CD4-positive, alpha-beta T cell treated with Interleukin-6 at 100 ng/mL for 8 hours (primary cell): ENCODE measurements at places on chromosomes 16 and 17.

DNA sequence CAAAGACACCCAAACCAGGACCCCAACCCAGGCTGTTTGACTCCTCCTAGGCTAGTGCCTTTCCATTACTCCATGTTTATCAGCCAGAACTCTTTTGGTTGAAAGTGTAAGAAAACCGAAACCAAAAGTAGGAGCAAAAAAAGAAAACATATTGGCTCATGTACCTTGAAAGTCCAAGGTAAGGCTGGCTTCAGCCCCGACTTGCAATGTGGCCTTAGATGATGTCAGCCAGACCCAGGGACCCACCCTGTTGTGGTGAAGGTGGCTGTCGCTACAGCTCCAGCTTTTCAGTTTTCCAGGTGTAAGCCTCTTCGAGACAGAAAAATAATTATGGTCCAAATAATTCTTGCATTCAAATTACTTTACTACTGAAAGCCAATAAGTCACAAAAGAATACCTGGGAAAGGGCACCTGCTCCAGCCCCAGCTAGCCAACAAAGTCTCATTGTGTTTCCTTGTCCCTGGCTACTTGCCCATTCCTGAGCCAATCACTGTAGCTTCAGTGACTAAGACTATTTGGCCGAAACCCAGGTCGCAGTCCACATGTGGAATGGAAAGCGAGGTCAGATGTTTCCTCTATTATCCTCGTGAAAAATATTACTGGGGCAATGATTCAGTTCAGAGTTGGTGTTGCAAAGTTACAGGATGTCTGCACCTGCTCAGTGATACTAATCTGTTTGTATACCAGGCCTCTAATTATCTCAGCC lies 20.7 kb downstream of the DNAH9 start:
- no peak for DNase-seq

DNA sequence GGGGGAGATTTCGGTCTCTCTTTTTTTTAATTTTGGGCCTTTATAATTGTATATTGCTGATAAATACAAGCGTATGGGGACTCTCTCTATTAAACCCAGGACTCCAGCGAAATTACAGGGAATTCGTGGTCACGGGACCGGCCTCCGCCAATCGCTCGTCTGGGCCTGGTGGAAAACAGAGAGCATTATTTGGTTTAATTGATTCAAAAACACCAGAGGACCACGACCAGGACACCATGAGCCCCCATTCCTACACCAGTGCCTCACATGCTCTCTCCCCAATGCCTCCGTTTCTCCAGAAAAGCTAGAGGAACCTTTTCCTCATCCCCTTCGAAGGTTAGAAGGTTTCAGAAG lies at the start of gene HOXB2:
TSS of gene HOXB2 (minus strand) at position 88 of the 354 bp plus-strand sequence. CDS start 198 bp downstream, outside the sequence.
- DNase-seq: no peak

- peak; percentile 81 for DNase-seq
Observed at GRCh38 chr17:17823433-17824118, 13.2 kb downstream of the SREBF1 start.

DNA sequence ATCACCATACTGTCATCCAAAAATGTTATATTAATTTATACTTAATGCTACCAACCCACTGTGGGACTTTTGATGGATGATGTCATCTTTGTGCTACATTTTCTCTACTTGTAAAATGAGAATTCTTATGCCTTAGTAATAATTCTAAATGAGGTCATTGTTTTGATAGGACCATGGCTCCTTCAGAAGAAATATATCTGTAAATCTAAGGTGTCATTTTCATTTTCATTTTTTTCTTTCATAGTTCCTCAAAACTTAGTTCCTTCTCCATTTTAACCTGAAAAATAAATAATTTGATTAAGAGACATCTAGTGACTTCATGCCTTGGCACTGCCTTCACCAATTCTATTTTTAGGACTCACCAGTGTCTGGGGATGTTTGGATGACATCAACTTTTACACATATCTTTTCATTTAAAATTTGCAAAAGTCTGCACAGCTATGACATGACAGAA lies 48.7 kb downstream of the GPRC5B start:
- DNase-seq: no peak

DNA sequence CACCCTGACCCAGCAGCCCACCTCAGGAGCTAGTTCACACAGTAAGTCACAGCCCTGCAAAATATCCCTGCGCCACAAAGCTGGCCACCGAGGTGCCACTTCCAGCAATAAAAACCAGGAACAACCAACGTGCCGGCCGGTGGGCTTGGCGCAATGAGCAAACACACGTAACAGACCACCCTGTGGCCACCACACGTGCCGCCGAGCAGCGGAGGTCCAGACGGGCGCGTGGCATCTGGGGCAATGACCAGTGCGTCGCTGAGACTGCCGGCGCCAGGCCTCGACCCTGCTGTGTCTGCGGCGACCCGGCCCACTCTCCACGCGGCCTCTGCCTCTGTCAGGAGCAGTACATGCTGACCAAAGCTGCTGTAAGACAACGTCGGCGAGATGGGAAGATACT lies 31.5 kb downstream of the LMF1 start:
- no peak for DNase-seq

DNA sequence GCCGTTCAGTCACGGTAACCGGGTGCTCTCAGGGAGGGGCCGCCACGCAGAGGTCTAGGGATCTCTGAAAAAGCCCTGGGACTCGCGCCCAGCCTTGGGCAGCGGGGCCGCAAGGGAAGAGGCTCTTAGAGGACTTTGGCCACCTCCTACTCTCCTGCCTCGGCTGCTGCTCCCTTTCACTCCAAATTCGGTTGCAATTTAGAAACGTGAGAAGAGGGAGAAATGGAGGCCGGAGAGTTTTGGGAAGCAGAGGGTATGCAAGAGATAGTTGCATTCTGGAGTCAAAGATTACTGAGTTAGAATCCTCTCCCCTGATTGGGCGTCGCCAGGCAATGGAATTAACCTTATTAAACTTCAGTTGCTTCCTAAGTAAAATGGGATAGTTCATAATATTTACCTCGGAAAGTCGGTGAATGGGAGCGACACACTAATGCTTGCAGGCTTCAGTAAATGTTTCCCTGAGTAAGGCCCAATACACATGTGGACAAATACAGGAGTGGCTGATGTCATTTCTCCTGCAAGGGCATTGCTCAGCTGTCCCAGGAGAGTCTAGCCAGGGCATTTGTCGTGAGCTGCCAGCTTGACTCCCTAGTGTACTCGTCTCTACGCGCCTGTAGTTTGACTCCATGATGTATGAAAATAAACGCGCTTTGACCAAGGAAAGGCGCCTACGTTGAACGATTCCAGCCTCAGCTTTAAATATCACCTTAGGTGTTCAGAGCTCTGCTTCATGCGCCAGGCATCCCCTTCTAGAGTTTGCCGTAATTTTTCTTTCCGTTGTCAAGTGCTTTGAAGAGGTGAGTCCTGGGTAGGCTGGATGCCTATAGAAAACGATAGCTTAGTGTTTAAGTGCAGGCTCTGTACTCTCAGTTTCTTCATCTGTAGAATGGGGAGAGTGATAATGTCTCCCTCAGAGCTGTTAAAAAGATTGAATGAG lies 667 bp downstream of the OGFOD1 start:
- no peak for DNase-seq

DNA sequence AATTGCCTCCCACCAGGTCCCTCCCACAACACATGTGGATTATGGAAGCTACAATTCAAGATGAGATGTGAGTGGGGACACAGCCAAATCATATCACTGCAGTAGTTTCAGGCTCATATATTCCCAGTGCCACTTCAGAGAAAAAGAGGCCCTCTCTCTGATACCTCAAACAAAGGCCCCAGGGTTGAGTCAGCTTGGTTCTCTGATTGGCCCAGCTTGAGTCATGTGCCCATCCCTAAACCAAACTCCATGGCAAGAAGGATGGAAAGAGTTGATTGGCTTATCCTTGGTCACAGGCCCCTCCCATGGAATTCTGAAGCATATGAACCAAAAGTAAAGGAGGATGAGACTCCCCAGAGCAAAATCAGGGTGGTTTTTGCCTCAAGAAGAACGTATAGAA lies 75.9 kb upstream of the IRX6 start:
- DNase-seq: no peak
